GM23248 (cell line): ENCODE measurements at places on chromosomes 2 and 18. TPM values are rescaled to one million over a fixed set of nuclear protein-coding genes. Genes with fewer than 3 reads are reported as not detected.

DNA sequence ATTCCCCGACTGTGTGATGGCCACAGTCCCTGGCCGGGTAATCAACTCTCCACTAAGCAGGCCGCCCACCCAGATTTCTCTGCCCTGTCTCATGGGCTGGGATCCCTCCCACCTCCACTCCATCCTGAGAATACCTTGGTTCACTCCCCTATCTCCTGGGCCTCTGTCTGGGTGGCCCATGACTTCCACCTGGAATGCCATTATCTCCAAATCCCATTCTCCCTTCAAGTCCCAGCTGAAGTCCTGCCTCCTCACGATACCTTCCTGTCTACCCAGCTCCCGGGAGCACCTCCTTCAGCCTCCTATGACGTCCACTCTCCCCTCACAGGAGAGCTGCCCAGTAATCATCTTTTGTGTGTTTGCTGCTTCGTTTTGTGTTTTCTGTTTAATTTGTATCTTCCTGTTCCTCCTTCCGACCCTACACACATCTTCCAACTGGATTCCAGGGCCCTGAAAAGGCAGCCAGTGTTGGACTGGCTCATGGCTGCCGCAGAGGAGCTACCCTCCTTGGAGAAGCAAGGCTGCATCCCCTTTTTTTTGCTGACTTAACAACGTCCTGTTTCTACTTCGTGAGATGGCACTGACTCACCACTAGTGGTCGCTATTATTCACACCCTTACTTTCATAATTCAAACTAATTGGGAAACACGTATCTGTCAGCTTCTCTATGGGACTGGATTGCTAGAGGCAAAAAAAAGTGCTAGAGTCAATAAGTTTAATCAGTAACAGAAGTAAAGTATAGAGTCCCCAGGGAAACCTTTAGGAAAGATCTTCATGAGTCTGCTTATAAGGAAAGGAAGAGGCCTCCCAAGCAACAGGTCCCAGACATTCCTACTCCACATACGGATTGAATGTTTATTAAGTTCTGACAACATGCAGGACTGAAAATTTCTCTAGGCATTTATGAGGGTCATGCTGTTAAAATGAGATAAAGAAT, 171.9 kb upstream of the GATA6 start:
- no peaks in the 10 kb centered on the region for H3K4me1 ChIP-seq
- H3K27ac ChIP-seq: no peak overlapping the region
- H3K4me3 ChIP-seq: no peak overlapping the region
- peak; percentile 53 for DNase-seq
- H3K36me3 ChIP-seq: no peaks in the 10 kb centered on the region

GRCh38 chr2:72094701-72095100, 53.0 kb downstream of the CYP26B1 start:
- no peak for DNase-seq
- no peak overlapping the region for H3K4me3 ChIP-seq
- no peaks in the 10 kb centered on the region for H3K36me3 ChIP-seq
- no peak overlapping the region for H3K27ac ChIP-seq
- H3K4me1 ChIP-seq: no peaks in the 10 kb centered on the region

DNA sequence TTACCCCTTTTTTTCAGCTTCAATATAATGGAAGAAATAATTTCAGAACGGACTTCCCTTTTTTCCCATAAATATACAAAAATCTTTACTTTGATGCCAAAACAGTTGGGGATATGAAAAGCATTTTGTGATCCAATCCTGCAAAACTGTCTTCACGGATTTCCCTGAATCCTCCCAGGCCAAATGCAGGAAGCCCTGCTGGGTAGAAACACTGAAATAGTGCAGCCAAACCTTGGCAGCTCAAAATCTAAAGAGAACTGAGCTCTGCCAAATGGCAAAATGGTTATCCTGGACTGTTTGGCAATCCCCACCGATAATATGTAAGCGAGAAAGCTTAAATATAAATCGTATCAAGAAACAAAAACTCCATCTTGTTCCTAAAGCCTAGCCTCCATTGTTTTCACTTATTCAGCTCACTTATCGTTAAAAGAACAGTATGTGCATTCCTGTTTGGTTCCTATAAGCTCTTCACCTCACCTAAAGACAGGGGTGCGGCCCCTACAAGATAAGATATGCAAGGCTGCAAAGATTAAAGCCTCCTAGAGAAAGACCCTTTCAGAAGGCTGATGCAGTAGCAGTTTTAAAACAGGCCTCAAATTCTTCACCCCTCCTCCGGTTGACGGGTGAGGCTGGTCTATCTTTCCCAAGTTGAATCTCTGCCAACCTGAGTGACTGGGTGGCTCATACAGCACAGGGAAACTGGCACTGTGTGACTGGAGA, 48.6 kb downstream of the LAMA1 start:
- no peaks in the 10 kb centered on the region for H3K27me3 ChIP-seq
- peaks cover 5% of the 10 kb centered on the region; the same call in 1 of the 2 replicates for H3K4me1 ChIP-seq
- H3K4me3 ChIP-seq: no peak overlapping the region
- DNase-seq: no peak

GRCh38 chr18:23317975-23318675, 135.0 kb upstream of the RIOK3 start:
- no peak overlapping the region for H3K27ac ChIP-seq
- peak; percentile 82 for DNase-seq
- peak overlapping the region; percentile 41; the same call in 1 of the 2 replicates for H3K4me3 ChIP-seq
- no peaks in the 10 kb centered on the region for H3K36me3 ChIP-seq

GRCh38 chr2:217988840-217989204, 14.0 kb downstream of the TNS1 start:
- H3K27ac ChIP-seq: peak overlapping the region; percentile 33
- peaks cover 10% of the 10 kb centered on the region; the same call in 1 of the 2 replicates for H3K36me3 ChIP-seq
- H3K4me1 ChIP-seq: peaks cover 29% of the 10 kb centered on the region

DNA sequence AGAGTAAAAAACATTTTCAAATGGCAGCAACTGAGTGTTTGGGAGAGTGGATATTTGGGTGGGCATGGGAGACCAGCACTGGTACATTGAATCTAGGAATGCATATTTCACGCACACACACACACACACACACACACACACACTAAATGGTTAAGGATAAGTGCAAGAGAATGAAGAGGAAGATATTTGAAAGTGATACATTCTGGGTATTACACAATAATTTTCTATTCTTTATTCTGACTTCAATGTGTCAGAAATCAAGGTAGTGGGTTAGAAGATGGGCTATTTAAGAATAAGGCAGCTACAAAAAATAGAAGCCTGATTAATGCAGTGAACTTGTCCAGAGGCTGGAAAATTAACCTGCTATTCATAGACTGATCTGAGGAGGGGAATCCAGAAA, 577.0 kb downstream of the TMEM182 start:
- H3K27me3 ChIP-seq: no peaks in the 10 kb centered on the region
- no peak overlapping the region for H3K27ac ChIP-seq
- H3K4me3 ChIP-seq: no peak overlapping the region
- DNase-seq: no peak
- no peaks in the 10 kb centered on the region for H3K4me1 ChIP-seq

GRCh38 chr2:233312874-233313273, 5.3 kb downstream of the SAG start:
- no peaks in the 10 kb centered on the region for H3K4me1 ChIP-seq
- DNase-seq: no peak
- no peaks in the 10 kb centered on the region for H3K36me3 ChIP-seq
- H3K4me3 ChIP-seq: no peak overlapping the region
- peaks cover 8% of the 10 kb centered on the region; the same call in 1 of the 2 replicates for H3K27me3 ChIP-seq
- no peak overlapping the region for H3K27ac ChIP-seq

- H3K4me1 ChIP-seq: no peaks in the 10 kb centered on the region
- H3K27me3 ChIP-seq: 0 out of 2 replicates have a peak, but pooled peaks cover 3% of the 10 kb centered on the region
- H3K27ac ChIP-seq: no peak overlapping the region
- H3K4me3 ChIP-seq: no peak overlapping the region
- no peak for DNase-seq
- H3K36me3 ChIP-seq: no peaks in the 10 kb centered on the region
These were observed 37.6 kb downstream of the TMEM163 start for GRCh38 chr2:134681201-134681600.

DNA sequence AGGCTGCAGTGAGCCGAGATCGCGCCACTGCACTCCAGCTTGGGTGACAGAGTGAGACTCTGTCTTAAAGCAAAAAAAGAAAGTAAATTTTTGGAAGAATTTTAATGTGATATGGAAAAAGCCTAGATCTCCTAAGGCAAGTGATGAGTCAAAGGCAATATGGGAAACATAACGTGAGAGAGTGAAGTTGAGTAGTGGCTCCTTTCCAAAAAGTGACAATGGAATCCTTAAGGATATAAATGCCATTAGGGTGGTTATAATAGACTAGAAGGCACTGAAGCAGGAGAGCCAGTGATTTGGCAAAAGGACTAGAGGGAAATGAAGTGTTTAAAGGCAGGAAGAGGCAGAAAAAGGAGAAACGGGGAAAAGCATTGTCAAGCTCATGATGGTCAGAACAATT, 25.6 kb downstream of the ARHGAP28 start:
- DNase-seq: no peak
- H3K27me3 ChIP-seq: peaks cover 24% of the 10 kb centered on the region; the same call in 1 of the 2 replicates
- no peaks in the 10 kb centered on the region for H3K36me3 ChIP-seq

DNA sequence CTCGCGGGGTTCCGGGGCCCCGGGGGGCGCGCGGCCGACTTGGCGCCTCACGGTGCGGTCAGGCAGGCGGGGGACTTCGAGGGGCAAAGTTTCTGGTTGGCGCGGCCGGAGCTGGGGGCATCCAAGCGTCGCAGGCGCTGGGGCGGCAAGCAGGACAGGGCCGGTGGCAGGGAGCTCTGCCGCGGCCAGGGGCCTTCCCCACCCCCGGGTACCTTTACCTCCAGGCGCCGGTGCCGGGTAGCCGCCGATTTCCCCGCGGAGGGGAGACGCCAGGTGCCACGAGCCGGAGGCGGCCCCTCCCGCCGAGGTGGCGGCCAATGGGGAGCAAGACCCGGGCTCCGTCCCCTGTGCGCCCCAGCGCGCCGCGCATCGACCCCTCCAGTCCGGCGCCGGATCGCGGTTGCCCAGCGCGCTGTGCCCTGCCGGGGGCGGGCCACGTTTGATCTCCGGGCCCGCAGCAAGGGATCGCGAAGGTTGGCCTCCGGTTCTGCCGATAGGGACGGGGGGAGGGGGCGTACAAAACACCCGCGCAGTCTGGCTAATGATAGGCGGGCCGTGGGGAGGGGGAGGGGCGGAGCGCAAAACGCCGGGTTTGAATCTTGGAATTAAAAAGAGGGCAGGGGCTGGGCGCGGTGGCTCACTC, at the start of gene ST8SIA5:
ST8SIA5 (minus strand) TSS at position 495 of the 643 bp plus-strand sequence. CDS start 545 bp downstream, outside the sequence.
- no peak within 1 kb of the TSS for H3K27ac ChIP-seq
- no peaks in the 10 kb centered on the region for H3K36me3 ChIP-seq
- H3K4me1 ChIP-seq: no peaks in the 10 kb centered on the region
- H3K27me3 ChIP-seq: peaks cover 75% of the 10 kb centered on the region
- H3K4me3 ChIP-seq: peak within 1 kb of the TSS; percentile 62

- DNase-seq: no peak
- no peak overlapping the region for H3K27ac ChIP-seq
- peaks cover 39% of the 10 kb centered on the region for H3K4me1 ChIP-seq
- H3K4me3 ChIP-seq: no peak overlapping the region
- H3K36me3 ChIP-seq: no peaks in the 10 kb centered on the region
- no peaks in the 10 kb centered on the region for H3K27me3 ChIP-seq
These were observed 51.2 kb downstream of the SLC14A2 start for GRCh38 chr18:45666520-45666919.

DNA sequence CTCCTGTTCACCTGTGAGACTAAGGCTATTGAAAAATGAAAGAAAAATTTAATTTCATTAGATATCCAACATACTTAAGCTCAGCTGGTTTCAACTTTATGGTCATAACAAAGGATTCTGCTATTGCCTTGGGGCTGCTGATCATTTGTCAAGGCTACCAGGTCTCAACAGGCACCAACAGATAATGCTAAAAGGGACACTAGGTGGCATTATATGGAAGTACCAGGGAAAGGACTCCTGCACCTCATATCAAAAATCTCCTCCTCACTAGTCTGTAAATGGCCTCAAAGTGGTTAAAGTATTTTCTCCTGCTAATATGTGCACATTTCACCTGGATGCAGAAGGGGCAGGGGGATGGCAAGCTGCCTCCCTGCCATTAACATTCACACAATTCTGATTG, 167.9 kb upstream of the REG3A start:
- no peak for DNase-seq
- H3K27ac ChIP-seq: no peak overlapping the region
- no peak overlapping the region for H3K4me3 ChIP-seq
- no peaks in the 10 kb centered on the region for H3K4me1 ChIP-seq
- no peaks in the 10 kb centered on the region for H3K27me3 ChIP-seq

- no peak overlapping the region for H3K4me3 ChIP-seq
- H3K4me1 ChIP-seq: no peaks in the 10 kb centered on the region
- DNase-seq: no peak
- no peaks in the 10 kb centered on the region for H3K36me3 ChIP-seq
- H3K27ac ChIP-seq: no peak overlapping the region
These were observed 171.9 kb upstream of the CNTNAP5 start for GRCh38 chr2:123853161-123853560.

DNA sequence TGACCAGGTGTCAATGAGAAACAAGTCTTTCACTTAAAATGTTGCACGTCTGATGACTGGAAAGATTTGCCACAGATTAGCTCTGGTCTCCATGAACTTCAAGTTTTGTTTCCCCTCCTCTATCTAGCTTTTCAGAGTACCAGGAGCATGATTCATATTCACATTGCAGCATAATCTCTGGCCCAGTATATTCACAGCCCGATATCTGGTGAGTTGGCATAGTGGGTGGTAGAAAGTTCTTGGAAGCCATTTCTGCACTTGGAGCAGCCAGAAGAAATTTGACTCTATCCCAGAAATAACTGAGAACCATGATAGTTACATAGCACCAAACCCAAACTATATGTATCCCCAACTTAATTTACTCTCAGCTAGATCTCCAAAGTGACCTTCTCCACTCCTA, 503.9 kb downstream of the PID1 start:
- peaks cover 28% of the 10 kb centered on the region for H3K4me1 ChIP-seq
- no peak overlapping the region for H3K4me3 ChIP-seq
- H3K27ac ChIP-seq: 0 out of 2 replicates have a peak overlapping the region, but pooled peaks have one; percentile 1
- H3K27me3 ChIP-seq: peaks cover 17% of the 10 kb centered on the region; the same call in 1 of the 2 replicates

DNA sequence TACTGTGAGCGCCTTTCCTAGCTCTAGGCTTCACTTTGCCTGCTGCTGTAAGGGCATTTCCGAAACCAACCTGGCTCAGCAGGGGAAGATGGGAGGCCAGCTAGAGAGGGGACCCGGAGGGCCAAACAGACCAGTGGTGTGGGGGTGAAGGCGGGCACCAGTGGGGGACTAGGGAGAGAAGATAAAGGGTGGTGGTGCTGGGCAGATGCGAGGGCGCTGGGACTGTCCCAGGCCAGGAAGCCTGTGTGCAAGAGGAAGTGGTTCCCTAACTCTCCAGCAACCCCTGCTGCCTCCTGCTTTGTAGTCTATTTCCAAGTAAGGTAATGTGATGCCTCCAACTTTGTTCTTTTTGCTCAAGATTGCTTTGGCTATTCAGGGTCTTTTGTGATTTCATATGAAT, 73.1 kb downstream of the DNAH7 start:
- H3K27me3 ChIP-seq: no peaks in the 10 kb centered on the region
- no peaks in the 10 kb centered on the region for H3K36me3 ChIP-seq
- no peak overlapping the region for H3K4me3 ChIP-seq
- no peak overlapping the region for H3K27ac ChIP-seq
- H3K4me1 ChIP-seq: no peaks in the 10 kb centered on the region

GRCh38 chr18:49081511-49082155, 130.9 kb upstream of the SMAD7 start:
- H3K27me3 ChIP-seq: no peaks in the 10 kb centered on the region
- H3K4me1 ChIP-seq: no peaks in the 10 kb centered on the region
- H3K27ac ChIP-seq: no peak overlapping the region
- H3K4me3 ChIP-seq: no peak overlapping the region
- no peak for DNase-seq
- no peaks in the 10 kb centered on the region for H3K36me3 ChIP-seq

The METTL4 gene
- 5.6 and 16.9 TPM in 2 replicates for total RNA-seq

The NRP2 gene
- total RNA-seq: 9.0 and 36.7 TPM in 2 replicates

The TWIST2 gene
- total RNA-seq: 467 and 544 TPM in 2 replicates

The PARD6G gene
- total RNA-seq: 0.22 TPM in 1 of 2 replicates, not detected in the other

The CCT4 gene
- 126 and 129 TPM in 2 replicates for total RNA-seq

The RFX8 gene
- 5.1 and 6.4 TPM in 2 replicates for total RNA-seq

The RAD51AP2 gene
- total RNA-seq: not detected in 2 replicates

The CAPN13 gene
- total RNA-seq: not detected in 2 replicates

The PSMD1 gene
- 92.4 and 102 TPM in 2 replicates for total RNA-seq

The MRO gene
- total RNA-seq: not detected in 2 replicates

The PSMA8 gene
- total RNA-seq: not detected in 2 replicates
